ENCODE measurements at places on chromosomes 6 and 20.
A peak's percentile ranks its signal among the peaks of the same experiment; 100 is the strongest.

DNA sequence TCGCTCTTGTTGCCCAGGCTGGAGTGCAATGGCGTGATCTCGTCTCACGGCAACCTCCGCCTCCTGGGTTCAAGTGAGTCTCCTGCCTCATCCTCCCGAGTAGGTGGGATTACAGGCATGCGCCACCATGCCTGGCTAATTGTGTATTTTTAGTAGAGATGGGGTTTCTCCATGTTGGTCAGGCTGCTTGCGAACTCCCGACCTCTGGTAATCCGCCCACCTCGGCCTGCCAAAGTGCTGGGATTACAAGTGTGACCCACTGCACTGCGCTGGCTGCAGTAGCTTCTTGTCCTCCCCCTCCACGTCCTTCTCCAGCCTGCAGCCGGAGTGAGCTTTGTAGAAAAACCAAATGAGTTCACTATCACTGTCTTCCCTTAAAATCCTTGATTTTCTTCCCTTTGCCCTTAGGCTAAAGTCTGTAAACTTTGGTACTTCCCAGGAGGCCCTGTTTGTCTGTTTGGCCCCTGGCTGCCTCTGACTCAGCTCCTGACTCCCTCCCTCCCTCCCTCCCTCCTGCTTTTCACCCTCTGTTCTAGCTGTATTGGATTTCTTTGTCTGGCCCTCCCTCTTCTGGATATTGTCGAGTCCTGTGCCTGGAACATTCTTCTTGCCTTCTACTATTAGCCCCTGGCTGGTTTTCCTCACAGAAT is 12.9 kb downstream of the PARD6B start:
- no peak for DNase-seq

DNA sequence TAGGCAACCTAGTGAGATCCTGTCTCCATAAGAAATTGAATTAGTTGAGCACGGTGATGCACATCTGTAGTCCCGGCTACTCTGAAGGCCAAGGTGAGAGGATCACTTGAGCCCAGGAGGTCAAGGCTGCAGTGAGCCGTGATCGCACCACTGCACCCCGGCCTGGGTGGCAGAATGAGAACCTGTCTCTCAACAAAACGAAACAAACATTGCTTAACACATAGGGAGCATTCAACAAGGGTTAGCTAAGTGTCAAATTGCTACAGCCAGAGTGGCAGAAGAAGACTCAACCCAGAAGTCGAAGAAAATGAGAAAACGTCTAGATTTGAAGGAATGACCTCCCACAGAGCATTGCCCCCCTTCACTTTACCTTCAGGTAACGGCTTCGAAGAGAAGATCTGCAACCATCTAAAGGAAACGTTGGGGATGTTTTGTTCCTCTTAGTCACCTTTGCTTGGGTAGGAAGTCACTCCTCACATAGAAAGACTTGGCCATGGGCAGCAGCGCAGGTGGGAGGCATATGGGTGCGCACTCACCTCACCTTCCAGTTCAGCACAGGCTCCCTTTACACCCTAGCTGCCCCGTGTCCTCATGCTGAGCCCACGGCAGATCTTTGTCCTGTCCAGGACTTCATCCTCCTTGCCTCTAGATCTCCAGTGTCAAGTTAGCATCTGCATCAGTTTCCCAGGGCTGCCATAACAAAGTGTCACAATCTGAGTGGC is 63.7 kb upstream of the SHLD1 start:
- DNase-seq: no peak

DNA sequence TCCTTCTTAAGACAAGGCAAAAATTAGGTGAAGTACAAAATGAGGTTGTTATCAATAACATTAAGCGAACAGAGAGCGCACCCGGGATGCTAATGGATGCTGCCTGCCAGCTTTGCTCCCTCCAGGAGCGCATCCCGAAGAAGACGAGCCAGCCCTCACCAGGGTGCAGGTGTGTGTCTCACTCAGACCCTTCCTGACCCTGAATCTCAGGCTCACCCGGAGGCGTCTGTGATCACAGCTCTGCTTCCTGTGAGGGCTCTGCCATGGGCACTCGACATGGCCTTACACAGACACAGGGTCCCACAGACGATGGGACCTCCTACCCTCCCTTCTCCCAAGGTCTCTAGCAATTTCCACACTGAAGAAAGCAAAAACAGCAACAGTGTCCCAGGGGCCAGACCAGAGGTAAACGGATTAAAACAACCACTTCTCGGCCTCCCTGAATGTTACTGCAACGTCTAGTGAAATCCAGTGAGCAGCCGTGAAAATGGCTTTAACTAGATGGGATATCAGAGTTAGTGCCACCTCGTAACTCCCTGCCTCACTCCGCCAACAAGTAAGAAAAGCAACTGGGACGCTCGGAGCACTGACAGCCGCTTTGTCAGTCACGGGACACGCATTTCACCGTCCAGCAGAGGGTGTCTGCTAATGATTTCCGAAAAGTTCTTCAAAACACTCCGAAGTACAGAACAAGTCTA is 11.7 kb downstream of the ZBTB46 start:
- DNase-seq: no peak

GRCh38 chr6:39102071-39102820 is 12.7 kb downstream of the SAYSD1 start:
- no peak for DNase-seq

- DNase-seq: no peak
These were observed 95.6 kb downstream of the HDGFL1 start for GRCh38 chr6:22664968-22665367.

DNA sequence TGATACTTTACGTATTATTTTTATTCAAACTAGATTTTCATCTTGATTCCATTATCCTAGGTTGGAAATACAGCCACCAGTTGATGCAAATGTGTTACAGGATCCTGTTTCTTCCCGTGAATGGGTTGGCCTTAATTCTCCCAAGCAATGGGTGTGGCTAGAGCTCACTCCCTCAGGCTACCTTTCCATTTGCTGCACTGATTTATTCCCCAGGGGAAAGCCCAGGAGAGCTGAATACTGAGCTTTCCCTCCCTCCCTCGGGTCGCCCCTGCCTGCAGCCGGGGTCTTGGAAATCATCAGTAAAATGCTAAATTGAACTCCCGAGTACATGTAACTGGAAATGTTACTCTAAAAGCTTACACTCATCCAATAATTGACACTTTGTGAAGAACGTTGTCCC is 9.9 kb downstream of the SMOC2 start:
- no peak for DNase-seq

DNA sequence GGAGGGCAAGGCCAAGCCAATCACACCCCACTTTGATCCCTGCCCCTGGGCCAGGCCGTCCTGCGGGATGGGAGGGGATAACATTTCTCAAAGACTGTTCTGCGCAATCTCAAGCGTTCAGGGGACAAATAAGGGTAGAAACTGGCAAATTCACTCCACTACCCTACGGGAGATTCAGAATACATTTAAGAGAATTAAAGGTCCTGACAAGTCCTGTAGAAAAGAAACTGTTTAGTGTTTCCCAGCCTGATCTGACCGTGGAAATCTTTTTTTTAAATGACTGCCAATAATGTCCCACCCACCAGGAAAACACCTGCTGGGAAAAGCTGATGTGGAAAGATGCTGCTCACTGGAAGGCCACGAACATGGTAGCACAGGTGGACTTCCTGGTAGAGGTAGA is 140.6 kb upstream of the RNF24 start:
- DNase-seq: no peak

DNA sequence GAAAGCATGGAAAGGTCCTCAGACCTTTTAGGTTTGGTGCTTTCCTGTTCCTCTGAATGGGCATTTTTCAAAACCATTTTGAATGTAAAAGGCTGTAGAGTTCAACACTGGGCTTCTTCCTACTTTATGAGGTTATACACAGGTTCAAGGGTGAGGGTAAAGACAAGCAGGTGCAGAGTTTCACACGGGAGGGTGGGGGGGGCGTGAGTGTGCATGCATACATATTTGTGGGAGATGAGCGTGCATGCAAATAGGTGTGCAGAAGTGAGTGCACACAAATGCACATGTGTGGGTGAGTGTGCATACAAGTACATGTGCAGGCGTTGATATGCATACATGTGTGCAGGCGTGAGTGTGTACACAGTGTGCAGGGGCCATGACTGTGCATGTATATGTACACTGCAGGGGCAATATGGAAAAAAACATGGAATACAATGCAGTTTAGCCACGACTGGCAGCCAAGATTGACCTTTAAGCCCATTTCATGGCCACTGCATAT is 183.1 kb downstream of the GMPR start:
- no peak for DNase-seq

GRCh38 chr6:12233693-12234571 is 56.2 kb upstream of the EDN1 start:
- DNase-seq: peak; percentile 76

DNA sequence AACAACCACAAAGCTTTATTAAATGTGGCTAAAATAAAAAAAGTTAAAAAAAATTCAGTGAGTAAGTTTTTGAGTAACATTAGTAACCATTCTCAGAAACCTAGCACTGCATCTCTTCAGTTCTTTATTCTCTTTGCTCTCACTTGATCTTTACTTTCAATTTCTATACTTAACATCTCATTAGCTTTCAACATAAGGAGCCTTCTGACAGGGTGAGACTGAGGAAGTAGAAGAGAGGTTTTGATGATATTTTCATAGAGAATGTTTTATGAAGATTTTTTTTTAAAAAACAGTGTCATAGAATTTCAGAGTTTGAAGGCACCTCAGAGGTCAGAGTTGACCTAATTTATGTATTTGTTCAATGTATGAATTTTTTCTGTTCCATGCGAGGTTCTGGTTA is 60.8 kb downstream of the FAM83B start:
- no peak for DNase-seq

DNA sequence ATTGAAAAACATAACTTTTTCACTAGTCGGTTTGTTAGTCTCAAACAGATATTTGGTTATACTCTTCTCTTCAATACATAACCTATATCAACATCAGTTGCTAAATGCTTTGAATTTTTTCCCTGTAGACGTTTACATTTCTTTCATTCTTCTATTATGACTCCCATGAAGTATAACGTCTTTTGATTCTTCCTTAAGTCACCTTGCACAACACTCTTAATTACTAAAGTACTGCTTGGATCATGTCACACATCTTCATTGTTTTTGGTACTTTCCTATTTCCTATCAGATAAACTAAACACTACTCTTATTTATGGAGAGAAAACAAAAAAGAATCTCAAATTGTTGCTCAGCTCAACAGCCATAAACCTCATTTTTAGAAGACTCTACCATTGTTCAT is 23.0 kb upstream of the BMP5 start:
- no peak for DNase-seq

DNA sequence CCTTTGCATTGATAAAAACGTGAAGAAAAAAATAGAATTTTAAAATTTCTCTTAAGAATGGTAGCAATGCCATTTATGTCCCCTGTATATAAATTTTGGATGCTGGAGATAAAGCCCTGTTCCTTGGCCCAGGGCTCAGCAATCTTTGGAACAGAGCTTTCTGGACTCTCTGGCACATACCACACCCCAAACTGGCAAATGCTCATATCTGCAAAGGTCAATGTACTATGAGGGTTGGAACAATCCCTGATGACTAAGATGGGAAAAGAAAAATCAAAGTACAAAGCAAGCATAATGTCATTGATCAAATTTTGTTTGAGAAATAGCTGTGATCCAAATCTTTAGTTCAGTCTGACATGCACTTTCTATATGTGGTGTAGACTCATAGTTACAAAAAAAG is 158.1 kb upstream of the HCRTR2 start:
- DNase-seq: no peak

DNA sequence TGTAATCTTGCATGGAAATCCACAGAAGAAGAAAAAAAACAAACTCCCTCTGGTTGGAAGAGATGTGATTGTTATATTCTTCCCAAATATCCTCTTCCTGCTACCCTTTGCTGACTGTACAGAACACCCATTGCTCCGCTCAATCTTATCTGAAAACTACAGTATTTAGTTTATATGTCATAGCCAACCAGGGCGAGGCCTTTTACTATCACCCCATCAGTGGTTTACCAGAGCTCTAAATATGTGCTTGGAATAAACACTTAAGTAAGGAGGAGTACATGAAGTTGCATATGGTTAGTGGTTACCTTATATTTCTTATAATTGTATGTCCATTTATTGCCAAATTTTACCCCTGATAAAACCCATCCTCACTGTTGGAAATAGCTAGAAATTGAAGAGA is 12.2 kb downstream of the PRL start:
- DNase-seq: no peak

DNA sequence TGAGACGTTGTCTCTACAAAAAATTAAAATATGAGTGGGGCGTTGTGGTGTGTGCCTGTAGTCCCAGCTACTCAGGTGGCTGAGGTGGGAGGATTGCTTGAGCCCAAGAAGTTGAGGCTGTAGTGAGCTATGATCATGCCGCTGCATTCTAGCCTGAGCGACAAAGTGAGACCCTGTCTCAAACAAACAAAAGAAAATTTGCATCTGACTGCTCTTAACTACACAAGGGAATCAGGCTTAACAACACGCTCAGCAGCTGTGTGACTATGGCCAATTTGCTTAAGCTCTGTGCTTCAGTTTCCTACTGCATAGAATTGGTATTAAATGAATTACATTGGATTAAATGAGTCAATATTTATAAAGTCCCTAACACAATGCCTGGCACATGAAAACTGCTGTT is 24.3 kb upstream of the MRPS10 start:
- DNase-seq: no peak

DNA sequence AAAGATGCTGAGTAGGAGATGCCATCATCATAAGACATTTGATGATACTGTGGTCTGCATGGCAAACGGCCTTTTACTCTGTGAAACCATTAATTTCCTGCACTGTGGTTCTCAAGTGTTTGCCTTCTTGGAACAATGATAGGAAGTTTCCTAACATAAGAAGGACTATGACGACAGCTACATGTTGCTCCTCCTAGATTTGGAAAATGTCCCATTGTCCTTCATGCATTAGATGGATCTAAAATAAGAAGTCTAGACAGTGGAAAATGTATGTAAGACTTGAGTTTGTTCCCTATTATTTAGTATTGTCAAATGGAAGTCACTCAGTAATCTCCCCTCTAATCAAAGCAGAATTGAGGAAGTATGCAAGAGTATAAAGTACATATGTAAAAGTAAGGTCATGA is 98.5 kb upstream of the TMEM170B start:
- DNase-seq: no peak

DNA sequence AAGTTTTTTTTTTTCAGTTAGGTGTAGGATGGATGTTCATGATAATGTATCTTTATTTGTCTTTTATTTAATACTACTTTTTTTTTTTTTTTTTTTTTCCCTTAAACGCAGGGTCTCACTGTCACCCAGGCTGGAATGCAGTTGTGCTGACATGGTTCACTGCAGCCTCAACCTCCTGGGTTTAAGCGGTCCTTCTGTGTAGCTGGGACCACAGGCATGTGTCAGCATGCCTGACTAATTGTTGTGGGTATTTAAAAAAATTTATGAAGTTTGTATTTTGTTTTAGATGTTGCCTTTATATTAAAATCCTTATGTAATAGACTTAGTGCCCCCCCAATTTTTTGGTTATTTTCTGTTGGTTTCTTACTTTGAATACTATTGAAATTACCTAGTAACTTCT is 42.6 kb downstream of the NCOA3 start:
- DNase-seq: peak; percentile 67

DNA sequence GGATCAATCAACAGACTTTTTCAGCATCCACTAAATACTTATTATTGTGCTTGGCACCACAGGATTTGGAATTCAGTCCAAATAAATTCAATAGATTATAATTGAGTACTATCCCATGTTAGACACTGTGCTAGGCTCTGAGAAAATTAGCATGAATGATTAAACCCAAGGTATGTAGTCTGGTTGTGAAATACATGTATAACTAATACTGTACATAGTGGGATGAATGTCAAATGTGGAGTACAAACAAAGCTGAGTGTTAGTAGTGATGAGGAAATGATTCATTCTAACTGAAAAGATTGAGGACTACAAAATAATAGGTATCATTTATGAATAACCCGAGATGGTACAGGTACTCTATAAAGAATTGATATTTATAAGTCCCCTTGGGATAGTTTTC is 111.9 kb upstream of the FLRT3 start:
- DNase-seq: no peak

- DNase-seq: no peak
These were observed 37.0 kb downstream of the RNF217 start for GRCh38 chr6:124999105-124999764.
